Lung (tissue), 17 donors: ENCODE measurements at places on chromosomes 13 and 19.

GRCh38 chr19:4405977-4406376 is 3.5 kb downstream of the CHAF1A start:
- H3K27me3 ChIP-seq: no peaks in the 10 kb centered on the region
- H3K36me3 ChIP-seq: no peaks in the 10 kb centered on the region
- DNase-seq: no peak
- no peak overlapping the region for H3K4me3 ChIP-seq
- no peak overlapping the region for H3K27ac ChIP-seq
- peaks cover 8% of the 10 kb centered on the region for H3K4me1 ChIP-seq

DNA sequence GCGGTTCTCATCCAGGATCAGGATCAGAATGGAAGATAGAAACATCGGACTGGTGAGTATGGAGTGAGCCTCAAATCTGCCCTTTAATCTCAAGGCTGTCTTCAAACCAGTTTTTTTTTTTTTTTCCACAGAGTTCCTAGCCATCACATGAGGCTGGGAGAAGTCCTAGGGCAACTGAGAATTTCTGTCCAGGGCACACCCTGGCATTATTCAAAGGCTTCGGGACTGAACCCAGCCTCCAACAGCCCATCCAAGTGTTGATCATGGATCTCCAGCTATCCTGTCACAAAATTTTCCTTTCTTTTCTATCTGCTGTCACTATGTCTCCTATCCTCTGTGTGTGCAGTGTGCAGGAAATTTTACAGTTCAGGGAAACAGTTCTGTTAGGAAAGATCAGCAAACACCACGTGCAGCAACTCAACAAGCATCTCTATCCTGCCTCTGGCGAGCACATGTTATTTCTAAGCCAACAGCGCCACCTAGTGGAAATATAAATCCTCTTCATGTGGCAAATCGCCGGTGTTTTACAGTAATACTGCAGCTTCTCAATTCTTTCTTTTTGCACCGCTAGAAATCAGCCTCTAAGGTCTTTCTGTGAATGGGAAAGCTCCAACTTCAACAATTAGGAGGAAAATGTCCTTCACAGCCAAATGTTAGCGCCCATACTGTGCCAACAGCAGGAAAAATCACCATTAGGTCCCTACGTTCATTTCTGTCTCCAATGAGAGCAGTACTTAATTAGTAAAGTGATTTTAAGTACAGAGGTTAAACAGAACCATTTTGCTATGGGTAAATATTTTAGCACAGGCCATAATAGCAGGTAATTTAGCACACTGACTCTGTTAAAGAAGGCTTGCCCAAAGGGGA is 21.4 kb upstream of the ZNF181 start:
- DNase-seq: peak; percentile 88
- no peaks in the 10 kb centered on the region for H3K36me3 ChIP-seq
- no peaks in the 10 kb centered on the region for H3K4me1 ChIP-seq
- H3K27ac ChIP-seq: no peak overlapping the region

DNA sequence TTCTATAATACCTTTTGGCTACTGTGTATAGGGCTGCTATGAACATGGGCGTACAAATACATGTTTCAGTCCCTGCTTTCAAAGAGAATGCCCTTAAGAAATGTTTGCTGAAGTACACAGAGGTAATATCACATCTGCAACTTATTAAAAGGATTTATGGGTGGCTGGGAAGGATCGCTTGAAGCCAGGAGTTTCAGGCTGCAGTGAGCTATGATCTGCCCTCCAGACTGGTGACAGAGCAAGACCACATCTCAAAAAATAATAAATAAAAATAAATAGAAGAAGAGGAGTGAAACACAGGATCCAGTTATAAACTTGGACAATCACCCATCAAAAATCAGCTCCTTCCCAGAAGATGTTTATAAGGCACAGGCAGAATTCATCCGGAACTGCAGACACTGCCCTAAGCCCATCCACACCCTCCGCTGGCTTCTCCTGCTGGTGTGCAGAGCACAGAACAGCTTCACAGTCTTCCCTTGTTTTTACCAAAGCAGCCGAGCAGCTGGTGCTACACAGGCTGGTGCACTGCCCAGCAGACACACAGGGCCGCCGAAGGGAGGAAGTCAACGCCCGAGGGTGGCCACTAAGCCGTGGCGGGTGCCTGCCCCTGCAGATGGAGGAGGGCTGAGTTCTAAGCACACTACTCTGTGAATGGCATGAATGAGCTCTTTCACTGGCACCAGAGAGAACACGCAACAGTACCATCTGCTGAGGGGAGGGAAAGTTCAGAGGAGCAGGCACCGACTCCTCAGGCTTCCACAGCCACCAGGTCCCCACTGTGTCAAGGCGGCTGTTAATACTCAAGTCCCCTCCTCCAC is 44.0 kb downstream of the BRD4 start:
- no peak overlapping the region for H3K4me3 ChIP-seq
- H3K36me3 ChIP-seq: no peaks in the 10 kb centered on the region
- no peak for DNase-seq
- peaks cover 78% of the 10 kb centered on the region for H3K4me1 ChIP-seq

DNA sequence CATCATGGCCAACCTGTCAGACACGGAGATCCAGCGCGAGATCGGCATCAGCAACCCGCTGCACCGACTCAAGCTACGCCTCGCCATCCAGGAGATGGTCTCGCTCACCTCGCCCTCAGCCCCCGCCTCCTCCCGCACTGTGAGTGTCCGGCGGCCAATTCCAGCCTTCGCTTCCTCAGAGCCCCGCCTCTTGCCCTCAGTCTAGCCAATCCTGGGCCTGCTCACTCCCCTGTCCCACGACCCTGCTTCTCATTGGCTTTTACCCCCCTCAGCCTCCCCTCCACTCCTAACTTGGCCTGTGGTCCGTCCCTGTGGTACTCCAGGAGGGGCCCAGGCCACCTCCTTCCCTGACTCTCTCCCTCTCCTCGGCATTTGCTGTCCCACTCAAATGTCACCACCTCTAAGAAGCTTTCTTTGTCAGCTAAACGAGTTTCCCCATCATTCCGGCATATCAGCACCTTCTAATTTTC is 12.3 kb downstream of the HRC start:
- peak; percentile 95 for DNase-seq
- H3K27me3 ChIP-seq: no peaks in the 10 kb centered on the region
- H3K4me1 ChIP-seq: peaks cover 3% of the 10 kb centered on the region
- peak overlapping the region; percentile 26 for H3K27ac ChIP-seq
- H3K4me3 ChIP-seq: peak overlapping the region; percentile 11

GRCh38 chr19:46818812-46819211 is 30.4 kb upstream of the SLC1A5 start:
- no peaks in the 10 kb centered on the region for H3K4me1 ChIP-seq
- H3K36me3 ChIP-seq: no peaks in the 10 kb centered on the region
- H3K27ac ChIP-seq: no peak overlapping the region
- no peak for DNase-seq
- H3K27me3 ChIP-seq: no peaks in the 10 kb centered on the region
